ENCODE measurements at places on chromosomes 5 and 9.

- no peak for DNase-seq
Measured at GRCh38 chr5:43482490-43483297, 971 bp downstream of the TMEM267 start.

GRCh38 chr9:89522959-89523285 lies 25.0 kb upstream of the SEMA4D start:
- DNase-seq, result no peak

DNA sequence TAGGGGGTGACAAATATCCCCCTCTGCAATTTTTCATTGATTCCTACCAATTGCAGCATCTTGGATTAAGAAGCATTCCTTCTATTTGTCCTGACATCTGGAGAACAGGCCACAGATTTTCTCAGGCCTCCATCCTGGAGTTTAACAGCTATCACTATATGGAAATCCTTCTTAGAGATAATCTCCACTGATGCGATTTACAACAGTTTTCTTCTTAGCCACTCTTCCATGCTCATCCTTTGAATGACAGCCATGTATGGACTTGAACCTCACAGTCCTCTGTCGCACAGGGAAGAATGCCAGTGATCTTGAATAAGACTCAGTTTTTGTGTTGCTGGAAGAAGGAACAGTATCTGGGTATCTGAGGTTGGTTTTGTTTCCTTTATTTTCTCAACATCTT lies 73.2 kb downstream of the PGM5 start:
- no peak for DNase-seq

- no peak for DNase-seq
Measured at GRCh38 chr5:175059687-175060211, 335.4 kb downstream of the MSX2 start.

DNA sequence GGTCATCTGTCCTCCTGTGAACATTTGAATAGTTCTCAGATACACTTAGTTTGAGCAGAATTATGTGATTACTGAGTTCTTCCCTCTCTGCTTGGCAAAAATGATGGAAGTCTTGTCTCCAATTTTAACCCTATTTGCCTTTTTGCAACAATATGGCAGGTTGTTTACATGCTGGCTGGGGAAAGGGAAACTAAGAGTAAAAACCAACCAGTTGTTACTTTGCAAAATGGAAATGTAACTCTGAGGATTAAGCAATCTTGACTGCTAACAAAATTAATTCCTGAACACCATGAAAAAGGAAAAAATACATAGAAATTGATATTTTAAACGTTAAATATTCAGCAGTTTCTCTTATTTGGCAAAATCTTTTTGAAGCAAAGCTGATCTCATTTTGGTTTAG lies 11.1 kb downstream of the SIT1 start:
- no peak for DNase-seq

GRCh38 chr5:173673295-173674101 lies 57.0 kb upstream of the BOD1 start:
- DNase-seq, result no peak

DNA sequence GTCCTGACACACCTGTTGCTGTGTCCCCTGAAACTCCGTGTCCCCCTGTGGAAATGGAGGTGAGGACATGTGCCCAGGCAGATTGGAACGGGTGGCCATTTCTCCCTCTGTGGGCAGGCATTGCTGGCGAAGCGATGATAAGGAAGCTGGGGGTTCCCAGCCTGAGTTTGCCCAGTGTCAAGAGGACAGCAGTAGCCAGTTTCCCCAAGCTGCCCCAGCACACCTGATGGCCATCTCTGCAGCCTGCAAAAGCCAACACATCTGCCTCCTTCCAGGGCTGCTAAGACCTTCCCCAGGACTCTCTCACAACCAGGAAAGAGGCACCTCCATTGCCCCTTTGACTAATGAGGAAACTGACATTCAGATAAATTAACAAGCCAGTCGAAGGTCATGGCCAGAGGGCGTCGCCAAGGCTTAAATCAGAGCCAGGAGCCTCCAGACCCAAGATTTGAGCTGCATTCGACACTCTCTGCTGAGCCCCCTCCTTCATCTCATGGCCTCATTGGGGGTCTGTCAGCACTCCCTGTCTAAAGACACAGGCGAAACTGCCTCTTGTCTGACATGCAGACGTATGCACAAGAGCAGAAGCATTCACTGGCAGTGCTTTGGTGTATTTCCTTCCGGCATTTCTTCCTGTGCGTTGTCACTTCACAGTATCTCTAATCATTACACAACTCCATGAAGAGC lies 10.4 kb upstream of the WNK2 start:
- no peak for DNase-seq

DNA sequence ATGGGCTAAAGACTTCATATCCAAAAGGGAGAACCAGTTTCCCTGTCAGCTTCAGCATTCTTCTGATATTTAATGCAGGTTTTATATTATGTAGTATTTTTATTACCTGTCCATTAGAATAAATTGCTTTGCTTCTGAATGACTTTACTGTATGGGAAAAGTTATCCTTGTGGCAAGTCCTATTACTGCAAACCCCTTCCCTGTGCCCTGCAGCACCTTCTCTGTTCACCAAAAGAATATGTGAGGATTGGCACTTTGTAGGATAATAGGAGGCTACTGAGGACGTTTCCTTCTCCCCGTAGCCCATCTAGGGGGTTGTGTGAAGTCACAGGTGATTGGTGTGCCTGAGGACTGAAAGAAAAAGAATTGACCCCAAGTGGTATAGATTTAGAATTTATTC lies 296.1 kb downstream of the KDM4C start:
- DNase-seq, result no peak

- no peak for DNase-seq
Measured at GRCh38 chr5:77751328-77752023, 24.7 kb downstream of the TBCA start.

DNA sequence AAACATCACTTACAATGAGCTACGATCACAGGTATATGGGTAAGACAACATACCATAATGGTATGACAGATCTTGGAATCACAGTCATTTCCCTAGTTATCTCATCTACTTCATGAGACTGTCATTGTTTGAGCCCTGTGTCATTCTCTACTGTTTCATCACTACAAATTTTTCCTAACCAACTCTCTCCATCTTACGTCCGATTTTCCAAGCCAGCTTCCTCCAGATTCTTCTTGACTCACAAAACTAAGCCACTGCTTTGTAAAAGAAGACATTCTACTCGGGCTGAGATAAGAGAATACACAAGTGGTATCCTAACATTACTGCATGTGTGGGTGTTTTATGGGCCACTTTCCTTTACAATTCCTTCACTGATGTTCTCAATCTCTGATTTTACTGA lies 49.6 kb downstream of the SERINC5 start:
- DNase-seq, result no peak

DNA sequence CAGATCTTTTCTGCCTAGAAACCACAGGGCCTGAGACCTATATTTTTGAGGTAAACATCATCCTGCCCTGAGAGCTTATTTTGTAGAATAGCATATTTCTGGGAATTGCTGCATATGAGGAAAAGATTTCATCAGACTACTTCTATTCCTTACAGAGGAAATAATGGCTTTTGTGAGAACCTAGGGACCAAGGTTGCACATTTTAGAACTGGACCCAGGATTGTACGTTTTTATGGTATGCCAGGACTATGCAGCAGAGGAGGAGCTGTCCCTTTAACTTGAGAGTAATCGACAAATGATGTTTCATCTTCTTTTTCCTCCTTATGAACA lies 2.2 kb upstream of the ALDH1A1 start:
- no peak for DNase-seq

GRCh38 chr5:11563822-11564221 lies 340.4 kb downstream of the CTNND2 start:
- DNase-seq, result no peak

DNA sequence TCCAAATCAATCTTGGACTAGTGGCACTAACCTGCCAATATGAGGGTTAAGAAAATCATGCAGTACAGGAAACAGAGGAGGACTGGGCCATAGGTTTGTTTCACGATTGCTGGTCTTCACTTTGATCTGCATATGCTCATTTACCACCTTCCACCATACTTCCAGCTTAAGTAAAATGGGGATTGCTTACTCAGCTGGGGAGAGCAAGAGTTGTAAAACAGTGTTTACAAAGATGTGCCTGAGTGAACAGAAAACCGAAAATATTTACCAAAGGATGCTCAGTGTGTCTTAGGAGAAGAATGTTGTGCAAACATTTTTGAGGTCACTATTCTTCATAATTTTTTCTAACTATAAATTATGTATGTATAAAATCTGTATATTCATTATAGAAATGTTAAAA lies 65.1 kb upstream of the DNAH5 start:
- no peak for DNase-seq

GRCh38 chr9:33850267-33850629 lies 33.3 kb downstream of the UBE2R2 start:
- no peak for DNase-seq

DNA sequence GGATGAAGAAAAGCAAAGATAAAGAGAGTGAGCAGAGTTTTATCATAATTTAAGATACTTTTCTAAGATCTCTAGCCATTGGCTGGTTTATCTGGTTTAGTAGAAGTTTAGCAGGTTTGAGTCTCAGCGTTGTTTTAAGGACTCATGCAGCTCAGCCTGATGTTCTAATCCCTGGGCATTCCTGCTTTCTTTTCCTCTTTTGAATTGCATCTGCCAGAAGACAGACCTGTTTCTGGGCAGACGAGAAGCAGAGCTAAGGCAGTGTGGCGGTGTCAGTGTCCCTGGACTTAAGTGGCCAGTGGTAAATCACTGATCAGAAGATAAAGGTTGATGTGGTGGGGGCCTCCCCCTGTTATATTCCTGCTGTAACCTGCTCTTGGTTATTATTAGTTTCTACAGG lies 138.6 kb downstream of the ADCY2 start:
- DNase-seq, result no peak

- DNase-seq, result no peak
Measured at GRCh38 chr5:58411372-58411771, 48.5 kb downstream of the PLK2 start.

DNA sequence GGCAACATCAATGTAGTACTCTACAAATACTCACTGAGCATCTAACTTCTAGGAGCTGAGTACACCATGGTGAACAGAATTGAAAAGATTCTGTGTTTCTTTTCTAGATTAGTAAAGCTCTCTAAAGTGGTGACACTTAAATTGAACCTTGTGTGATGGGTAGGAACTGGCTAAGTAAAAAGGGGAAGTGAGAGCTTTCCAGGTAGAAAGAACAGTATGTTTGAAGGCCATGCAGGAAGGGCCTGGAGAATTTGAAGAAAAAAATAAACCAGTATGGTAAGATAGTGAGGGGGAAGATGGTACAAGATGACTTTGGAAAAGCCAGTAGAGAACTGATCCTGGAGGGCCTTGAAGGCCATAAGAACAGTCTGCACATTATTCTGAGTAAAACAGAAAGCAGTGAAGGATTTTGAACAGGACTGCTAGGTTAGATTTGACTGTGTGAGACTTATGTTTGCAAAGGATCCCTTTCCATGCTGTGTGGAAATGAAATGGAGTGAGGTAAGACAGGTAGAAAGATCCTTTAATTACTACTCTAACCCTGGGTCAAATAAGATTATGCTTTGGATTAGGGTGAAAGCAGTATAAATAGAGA lies 46.7 kb upstream of the UBQLN1 start:
- no peak for DNase-seq

DNA sequence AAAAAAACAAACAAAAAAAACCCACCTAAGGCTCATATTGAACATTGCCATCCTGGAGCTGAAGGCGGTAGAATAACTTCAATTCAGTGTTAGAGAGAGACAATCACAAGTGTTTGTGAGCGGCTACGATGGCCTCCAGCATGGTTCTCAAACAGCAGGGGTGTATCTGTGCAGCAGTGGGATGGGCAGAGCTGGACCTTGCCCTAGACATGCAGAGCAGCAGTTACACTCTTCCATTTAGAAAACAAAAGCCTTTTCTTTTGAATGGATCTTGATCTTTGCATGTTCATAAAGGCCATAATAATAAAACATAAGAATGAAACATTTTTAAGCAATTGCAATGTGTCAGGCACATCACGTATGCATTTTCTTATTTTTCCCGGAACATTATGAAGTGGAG lies 50.3 kb downstream of the ARHGAP26 start:
- no peak for DNase-seq

DNA sequence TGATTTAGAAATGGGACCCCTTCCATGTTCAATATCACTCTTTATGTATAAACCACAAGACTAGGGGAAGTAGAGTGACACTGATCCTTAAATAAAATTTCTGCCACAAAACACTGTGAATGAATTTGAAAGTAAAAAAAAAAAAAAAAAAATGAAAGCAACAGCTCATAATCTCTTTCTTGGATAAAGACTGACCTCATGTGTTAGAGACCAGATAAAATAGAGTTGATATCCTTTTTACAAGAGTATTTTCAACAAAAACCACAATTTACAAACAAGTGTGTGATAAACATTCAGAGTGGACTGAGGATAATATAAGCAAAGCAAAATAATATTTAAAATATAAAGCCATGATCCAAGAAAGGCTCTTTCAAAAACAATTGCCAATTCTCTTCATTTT lies 180.2 kb downstream of the FBXL17 start:
- DNase-seq, result no peak
